ENCODE measurements at places on chromosomes 4 and X. TPM values are rescaled to one million over a fixed set of nuclear protein-coding genes. Genes with fewer than 3 reads are reported as not detected.

- no peak for DNase-seq
Observed at GRCh38 chr4:169070895-169071218, 60.8 kb upstream of the CBR4 start.

The FRMD7 gene
- total RNA-seq, result 0.26 TPM

DNA sequence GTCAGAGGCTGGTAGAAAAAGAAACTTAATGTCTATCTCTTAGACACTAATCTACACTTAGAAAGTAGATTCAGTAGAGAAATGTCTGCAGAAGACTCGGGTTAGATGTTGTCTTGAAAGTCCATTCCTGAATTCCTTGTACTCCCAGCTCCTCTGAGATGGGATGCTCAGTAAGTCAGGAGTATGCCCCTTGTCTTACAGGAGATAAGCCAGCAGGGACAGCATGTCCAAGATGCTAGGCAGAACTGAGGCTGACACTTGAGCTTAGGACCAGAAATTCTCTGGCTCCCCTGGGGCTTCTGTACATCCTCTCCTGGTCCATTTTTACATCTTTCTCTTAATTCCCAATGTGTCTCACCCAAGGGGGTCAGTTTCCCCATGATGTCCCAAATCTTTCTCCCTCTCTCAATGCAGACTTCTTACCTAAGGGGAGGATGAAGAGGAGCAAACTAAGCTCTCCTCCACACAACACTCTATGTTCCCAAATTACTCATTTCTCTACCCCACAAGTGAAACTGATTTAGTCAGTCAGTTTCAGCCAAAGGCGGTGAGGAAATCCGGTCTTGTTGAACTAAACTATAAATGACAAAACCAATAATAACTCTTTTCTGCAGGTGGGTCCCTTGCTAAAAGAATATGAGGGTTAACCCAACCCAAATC, 558.2 kb upstream of the DIPK2B start:
- DNase-seq, result no peak

DNA sequence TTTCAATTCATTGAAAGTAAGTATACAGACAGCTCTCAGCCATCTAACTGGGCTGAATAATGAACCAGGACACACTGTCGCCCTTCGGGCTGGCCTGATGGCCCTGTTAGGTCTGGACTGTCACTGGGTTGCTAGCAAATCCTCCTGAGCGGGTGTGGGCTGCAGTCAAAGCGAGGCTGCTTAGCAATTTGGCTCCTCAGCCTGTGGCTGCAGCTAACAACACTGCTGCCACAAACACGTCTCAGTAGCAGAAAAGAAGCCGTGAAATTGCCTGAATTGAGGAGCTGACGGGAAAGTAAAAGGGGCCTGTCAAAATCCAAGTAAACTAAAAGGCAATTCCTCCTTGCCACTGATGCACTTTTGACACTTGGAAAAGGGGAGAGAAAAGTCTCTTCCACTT, 72.8 kb downstream of the SMIM20 start:
- no peak for DNase-seq

DNA sequence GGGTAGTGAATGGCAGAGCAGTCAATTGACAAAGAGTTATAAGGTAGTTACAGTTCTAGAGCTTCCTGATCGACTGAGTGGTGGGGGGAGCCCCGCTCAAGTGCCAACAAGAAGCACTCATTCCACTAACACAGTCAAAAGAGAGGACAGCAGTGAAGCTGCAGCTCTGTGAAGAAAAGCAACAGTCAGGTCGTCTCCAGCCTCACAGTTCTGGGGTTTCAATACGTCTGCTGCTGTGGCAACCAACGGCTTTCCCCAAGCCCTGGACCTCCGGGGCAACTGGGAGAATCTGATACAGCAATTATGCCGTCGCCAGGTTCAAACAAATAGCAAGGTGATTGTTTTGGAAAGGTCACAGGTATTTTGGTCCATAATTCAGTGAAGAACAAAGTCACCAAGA, 30.8 kb downstream of the GPM6B start:
- DNase-seq, result no peak

The NXF2 gene
- total RNA-seq, result not detected

DNA sequence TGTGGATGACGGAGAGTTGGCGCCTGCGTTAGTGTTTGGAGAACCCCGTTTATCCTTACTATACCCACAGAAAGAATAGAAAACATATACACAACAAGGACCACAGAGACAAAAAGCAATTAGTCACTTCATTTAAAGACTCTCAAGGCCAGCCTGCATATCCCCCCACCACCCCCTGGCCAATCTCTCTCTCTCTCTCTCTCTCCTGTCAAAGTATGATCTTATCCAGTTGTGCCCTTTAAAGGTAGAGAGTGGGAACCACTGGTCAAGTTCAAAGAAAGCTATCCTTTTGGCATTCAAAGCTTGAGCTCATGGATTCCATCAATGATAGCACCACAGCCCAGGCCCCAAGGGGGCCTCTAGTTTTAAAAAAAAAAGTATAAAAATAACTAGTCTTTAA, 180.3 kb upstream of the MBNL3 start:
- DNase-seq, result no peak

The GUCY1A1 gene
- total RNA-seq, result 23.4 TPM

The MEPE gene
- total RNA-seq, result not detected

DNA sequence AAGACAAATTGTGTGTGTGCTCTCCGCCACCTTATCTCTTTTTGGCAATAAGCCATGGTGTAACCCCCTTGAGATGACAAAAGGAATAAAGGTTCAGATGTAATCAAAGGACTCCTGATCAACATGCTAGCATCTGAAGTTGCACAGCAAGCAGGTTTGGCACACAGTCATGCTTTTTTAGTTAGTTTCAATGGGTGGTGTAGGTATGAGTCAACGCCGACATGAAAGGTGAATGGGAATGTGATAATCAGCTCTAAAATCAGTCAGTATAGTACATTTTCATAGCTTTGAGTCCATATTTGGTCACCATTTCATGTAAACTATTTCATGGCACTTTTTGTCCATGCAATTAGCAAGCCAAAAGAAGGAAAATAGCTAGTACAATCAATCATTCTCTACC, 50.4 kb upstream of the ETNPPL start:
- no peak for DNase-seq
